ENCODE measurements at places on chromosomes 3 and 15.

DNA sequence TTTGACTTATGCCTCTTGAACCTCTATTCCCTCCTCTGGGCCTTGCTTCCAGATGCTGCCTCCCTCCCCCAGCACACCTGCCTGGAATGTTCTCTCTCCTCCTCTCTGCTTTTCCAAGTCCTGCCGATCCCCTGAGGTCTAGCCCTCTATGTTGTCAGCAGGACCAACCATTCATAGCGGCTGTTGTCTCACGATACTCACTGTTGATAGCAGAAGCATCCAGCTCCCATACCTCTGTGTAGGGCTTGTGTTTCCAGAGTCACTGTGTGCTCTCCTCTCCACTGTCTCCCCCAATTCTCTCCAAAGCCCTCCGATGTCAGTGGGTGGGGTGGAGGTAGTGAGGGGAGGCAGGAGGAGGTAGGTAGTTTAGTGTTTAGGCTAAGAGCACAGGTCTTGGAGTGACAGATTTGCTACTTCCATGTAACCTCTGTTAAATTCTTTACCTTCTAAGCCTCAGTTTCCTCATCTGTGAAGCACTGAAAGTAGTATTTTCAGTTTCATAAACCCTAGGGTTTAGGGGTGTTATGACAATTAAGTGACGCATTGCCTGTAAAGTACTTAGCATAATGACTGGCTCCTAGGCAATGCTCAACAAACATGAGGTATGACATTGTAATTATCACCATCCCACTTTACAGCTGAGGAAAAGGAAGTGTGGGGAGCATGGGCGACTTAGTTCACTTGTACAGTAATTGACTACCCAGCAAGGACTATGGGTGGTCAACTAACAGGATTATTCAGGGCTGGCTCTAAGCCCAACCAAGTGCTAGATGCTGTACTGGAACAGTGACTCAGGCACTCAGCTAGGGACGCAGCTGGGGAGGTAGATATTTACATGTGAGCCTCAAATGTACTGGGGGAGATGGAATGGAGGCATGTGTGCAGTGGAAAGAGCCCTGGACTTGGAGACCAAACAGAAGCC is 122.8 kb downstream of the CACNA1D start:
- DNase-seq, result no peak

DNA sequence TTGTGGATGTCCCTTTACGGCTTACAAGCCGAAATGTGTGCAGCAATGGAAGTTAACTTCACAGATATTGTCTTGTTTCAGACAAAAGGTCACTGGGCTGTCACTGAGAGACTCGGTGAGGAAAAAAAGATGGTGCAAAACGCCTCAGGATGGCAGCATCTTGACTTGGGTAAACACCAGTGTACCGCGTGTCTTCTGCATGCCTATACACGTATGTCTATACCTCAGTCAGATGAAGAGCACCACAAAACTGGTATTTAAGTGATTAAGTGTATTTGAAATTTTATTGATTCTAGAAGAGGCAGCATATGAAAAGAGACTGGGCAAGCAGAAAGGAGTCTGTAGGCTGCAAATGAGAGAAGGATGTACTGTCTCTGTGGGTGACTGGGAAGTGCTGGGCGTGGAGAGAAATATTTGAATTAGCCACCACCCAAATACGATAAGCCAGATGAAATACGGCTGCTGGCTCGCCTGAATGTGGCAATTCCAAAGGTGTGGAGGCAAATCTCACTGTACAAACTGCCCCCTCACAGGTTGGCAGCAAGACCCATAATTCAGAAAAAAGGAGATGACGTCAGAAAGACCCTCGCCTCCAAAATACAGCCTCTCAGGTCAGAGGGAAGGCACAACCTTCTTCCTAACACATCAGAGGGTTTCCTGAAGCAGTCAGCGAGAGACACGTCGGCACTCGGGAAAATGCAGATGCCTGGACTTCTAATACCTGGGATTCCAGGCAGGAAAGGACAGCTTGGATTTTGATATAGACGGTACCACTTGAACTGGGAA is 53.4 kb upstream of the NEO1 start:
- no peak for DNase-seq

- DNase-seq, result peak; percentile 18
Observed at GRCh38 chr3:183116025-183116614, 16.8 kb upstream of the MCCC1 start.

- DNase-seq, result no peak
Observed at GRCh38 chr15:33600212-33600611, 289.4 kb downstream of the RYR3 start.

- DNase-seq, result no peak
Observed at GRCh38 chr3:24830230-24831152, 335.8 kb upstream of the THRB start.

GRCh38 chr15:62164396-62165103 is 535 bp downstream of the C2CD4B start:
- DNase-seq, result no peak

GRCh38 chr3:109023167-109023566 is 69.5 kb upstream of the GUCA1C start:
- DNase-seq, result no peak

DNA sequence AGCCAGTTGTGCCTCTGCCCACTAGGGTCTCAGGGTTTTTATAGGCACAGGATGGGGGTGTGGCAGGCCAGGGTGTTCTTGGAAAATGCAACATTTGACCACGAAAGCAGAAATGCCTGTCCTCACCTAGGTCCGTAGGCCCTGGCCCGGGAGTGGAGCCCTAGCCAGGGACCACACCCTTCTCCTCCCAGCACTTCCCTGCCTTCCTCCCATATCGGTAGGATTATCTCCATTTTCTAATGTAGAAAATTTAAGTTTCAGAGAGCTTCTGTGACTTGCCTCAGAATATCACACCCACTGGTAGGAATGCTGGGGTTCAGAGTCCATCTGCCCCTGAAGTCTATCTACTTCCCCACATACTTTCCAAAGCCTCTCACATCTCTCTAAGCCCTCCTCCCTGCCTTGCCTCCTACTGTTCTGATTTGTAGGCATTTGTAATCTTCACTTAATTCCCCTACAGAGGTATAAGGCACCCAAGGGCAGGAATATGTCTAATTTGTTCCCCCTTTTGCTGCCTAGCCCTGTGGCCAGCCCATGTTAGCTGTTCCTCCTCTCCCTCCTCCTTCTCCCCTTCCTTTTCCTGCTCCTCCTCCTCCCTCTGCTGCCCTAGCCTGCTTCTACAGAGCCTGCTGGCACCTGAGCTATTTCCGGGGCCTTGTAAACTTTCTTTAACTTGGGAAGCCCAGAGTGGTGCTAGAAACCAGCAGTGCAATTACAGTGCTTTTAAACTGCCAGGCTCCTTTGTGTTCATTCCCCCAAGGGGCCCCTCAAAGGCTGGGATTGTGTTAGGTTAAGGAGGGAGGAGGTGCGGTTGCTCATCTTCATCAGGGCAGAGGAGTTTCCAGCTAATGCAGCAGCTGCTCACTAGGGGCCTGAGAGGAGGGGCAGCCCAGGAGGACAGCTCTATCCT is 71.1 kb downstream of the MRPL46 start:
- DNase-seq, result no peak

- DNase-seq, result no peak
Observed at GRCh38 chr3:43659250-43659880, 31.4 kb upstream of the ABHD5 start.

DNA sequence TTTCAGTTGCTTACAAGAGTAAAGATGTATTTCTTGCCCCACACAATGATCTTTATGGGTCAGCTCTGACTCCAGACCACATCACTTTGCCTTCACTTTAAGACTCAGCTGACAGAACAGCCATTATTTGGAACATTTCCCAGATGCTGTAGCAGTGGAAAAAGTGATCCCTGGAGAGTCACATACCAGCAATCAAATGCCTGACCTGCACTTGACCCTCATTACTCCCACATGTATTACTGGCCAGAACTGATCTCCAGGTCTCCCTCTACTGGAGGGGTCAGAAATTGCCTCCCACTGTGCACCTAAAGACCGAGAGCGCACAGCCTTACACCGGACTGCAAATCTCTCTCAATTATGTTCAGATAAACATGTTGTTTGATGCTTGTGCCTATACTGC is 88.6 kb upstream of the ZNF385D start:
- DNase-seq, result no peak

GRCh38 chr15:30956216-30957124 is 35.0 kb downstream of the MTMR10 start:
- DNase-seq, result no peak

DNA sequence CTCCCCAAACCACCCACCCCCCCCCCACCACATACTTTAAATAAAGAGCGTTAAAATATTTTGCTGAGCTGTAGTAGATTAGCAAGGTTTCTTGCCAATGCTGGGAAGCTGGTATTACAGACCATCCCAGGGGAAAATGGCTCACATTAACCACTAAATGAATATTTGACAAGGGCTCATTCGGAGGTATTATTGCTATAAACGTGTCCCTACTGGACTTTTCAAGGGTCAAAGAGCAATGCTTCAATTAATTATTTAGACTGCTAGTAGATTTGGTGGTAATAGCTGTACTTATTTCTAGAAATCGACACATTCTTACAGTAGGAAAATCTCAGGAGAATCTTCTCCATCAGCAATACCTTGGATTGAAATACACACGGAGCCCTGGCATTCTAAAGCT is 5.2 kb downstream of the SOX2 start:
- DNase-seq, result no peak

DNA sequence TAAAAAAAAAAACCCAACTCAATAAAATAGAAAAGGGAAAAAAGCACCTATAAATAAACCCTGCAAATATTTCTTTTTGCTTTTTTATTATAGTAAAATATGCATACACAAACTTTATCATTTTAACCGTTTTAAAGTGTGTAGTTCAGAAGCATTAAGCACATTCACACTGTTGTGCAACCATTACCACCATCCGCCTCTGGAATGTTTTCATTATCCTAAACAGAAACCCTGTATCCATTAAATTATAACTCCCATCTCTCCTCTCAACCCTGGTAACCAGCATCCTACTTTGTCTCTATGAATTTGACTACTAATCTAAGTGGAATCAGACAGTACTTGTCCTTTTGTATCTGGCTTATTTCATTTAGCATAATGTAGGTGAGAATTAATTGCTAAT is 15.0 kb downstream of the CDCP1 start:
- DNase-seq, result no peak

GRCh38 chr15:56653107-56653506 is 80.2 kb downstream of the ZNF280D start:
- no peak for DNase-seq

- DNase-seq, result no peak
Observed at GRCh38 chr15:73604477-73604876, 28.7 kb downstream of the NPTN start.

- no peak for DNase-seq
Observed at GRCh38 chr15:32822739-32823138, 104.9 kb downstream of the GREM1 start.

GRCh38 chr3:15876669-15877068 is 78.9 kb upstream of the ANKRD28 start:
- DNase-seq, result no peak

GRCh38 chr3:120552184-120553172 is 43.7 kb upstream of the NDUFB4 start:
- no peak for DNase-seq

DNA sequence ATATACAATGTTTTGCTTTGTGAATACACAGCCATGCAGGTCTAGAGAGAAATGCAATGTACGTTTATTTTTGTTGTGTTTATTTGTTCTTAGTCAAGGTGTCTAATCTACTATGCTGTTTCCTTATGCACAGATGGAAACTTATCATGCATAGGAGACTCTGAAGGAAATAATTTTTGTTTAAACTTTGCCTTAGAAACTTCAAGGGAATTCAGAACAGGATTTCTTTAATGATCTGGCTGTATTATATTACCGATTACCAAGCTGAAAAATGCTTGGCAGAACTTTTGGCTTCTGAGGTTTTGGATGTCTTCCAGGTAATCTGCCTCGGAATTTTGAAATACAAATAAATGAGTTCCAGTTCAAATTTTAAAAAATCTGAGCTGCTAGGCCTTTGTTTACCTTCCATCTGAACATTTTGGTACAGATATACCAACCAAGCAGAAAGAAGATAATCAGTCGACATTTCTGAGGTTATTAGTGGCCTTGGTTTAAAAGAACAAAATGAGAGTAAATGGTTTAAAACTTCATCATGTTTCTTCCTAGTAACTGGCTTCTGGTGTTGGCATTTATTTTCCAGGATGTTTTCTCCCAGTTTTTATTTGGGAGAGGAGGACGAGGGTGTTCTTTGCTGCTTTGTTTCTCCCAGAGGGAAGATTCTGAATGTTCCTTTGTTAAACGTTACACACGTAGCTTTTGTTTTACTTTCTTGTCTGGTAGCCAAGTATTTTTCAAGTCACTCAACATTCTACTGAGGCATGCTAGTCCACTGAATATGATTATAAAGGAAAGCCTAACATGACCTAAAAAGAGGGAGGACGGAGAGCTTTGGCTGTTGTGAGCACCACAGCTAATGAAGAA is 421.8 kb upstream of the TBL1XR1 start:
- DNase-seq, result no peak

- no peak for DNase-seq
Observed at GRCh38 chr3:188234132-188234531, 80.2 kb downstream of the LPP start.

GRCh38 chr3:105863608-105864007 is 5.2 kb downstream of the CBLB start:
- DNase-seq, result no peak

DNA sequence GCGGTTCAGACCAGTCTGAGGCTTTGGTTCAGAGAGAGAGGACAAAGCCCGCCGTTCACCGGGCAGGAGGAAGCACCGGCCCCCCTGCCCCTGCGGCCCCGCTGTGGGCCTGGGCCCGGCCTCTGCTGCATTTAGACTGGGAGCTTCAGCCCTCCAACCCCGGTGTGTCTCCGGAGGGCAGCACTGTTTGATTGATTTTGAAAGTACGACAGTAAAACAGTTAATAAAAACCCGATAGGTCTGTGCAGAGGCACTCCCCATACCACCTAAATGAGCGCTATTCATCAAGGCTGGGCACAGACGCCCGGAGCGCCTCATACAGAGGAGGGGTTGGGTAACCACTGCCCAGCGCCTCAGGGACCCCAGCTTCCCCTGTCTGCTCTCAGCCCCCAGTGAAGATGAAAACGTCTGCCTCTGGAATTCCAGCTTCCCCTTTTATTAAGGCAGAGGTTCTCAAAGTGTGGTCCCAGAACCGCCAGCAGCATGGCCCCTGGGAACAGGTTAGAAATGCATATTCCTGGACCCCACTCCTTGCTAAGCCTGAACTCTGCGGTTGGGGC is 256.7 kb upstream of the TLE3 start:
- no peak for DNase-seq

GRCh38 chr3:123444023-123444422 is 4.9 kb downstream of the ADCY5 start:
- no peak for DNase-seq

DNA sequence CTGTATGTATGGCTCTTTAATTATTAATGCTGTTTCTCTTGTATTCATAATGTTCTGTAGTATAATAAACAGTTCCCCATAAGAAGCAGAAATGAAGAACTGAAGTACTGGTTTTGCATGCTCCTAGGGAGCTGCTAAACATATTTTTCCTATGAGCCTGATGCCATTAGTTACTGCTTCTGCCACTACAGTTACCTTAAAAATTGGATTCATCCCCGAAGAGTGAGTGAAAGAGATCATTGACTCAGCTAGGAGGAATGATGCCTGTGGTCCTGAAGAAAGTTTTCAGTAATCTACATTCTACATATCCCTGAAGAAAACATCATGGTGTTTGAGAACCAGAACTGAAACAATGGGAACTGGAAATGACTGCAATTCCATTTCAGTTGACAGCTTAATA is 37.1 kb upstream of the ST3GAL6 start:
- DNase-seq, result no peak
